Prostate gland (tissue), 2 donors: ENCODE measurements at places on chromosomes 1 and 21. TPM values are rescaled to one million over a fixed set of nuclear protein-coding genes. Genes with fewer than 3 reads are reported as not detected.

DNA sequence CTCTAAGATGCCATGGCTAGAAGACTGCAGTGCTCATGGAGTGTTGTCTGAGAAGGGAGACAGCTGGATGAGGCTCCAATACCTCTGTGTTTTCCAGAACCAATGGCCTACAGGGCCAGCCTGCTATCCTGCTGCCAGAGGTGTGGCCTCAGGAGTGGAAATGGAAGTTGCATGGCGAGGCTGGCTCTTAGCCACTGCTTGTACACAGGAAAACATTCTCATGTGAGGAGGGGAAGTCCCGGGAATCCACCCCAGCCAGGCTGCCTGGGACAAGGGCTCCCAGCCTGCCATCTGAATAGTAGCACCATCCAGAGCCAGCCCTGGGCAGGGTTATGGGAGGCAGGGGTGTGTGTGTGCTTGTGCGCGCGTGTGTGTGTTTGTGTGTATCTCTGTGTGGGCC, 56.5 kb downstream of the SDC3 start:
- DNase-seq = peak; percentile 71

- DNase-seq = no peak
These were observed 633.9 kb upstream of the PTBP2 start for GRCh38 chr1:96087719-96088118.

DNA sequence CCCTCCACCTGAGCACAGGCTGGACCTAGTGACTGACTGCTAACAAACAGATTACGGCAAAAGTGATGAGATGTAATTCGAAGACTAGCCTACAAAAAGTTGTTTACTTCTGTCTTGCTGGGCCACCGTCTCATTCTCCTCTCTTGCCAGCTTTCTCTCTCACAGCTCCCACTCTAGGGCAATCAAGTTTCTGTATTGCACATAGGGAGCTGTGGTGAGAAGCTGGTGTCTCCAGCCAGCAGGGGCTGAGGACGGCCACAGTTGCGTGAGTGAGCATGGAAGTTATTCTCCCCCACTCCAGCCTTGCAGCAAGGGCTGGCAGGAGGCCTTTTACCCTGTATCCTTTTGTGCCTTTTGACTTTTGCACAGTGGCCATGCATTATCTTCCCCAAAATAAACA, 8.6 kb upstream of the COL6A2 start:
- no peak for DNase-seq

GRCh38 chr1:193417945-193418744, 231.7 kb upstream of the B3GALT2 start:
- no peak for DNase-seq

DNA sequence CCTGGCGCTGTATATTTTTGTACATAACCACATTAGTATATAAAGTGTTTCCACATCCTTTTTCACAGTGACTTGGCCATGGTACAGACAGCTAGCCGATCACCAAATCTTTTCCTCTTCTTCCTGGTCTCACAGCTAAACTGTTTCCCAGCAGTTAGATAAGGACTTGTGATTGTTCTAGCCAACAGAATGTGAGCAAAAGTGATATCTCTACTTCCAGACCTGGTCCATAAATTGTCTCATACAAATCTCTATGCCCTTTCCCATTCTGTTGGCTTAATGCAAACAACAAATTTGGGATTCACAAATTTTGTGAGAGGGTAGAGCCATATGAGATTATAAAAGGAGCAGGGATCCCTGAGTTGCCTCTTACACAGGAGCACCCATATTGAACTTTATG, 19.5 kb downstream of the PAFAH2 start:
- no peak for DNase-seq

DNA sequence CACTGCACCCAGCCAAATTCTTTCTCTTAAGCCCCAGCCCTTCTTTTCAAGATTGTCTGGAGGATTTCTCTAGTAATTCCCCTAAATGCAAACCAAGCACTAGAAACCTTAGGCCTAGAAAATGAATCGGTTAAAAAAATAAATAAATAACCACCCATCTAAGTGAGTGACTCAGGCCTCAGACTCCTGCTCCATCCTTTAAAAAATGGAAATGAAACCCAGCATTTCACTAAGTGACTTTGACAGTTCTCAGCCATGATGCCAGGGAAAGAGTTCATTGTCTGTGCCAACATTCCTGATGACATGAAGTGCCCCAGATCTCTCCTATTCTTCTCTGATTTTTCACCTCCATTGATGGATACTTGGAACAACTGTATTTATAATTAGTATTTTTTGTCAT, 415.2 kb upstream of the DAB1 start:
- DNase-seq = no peak

DNA sequence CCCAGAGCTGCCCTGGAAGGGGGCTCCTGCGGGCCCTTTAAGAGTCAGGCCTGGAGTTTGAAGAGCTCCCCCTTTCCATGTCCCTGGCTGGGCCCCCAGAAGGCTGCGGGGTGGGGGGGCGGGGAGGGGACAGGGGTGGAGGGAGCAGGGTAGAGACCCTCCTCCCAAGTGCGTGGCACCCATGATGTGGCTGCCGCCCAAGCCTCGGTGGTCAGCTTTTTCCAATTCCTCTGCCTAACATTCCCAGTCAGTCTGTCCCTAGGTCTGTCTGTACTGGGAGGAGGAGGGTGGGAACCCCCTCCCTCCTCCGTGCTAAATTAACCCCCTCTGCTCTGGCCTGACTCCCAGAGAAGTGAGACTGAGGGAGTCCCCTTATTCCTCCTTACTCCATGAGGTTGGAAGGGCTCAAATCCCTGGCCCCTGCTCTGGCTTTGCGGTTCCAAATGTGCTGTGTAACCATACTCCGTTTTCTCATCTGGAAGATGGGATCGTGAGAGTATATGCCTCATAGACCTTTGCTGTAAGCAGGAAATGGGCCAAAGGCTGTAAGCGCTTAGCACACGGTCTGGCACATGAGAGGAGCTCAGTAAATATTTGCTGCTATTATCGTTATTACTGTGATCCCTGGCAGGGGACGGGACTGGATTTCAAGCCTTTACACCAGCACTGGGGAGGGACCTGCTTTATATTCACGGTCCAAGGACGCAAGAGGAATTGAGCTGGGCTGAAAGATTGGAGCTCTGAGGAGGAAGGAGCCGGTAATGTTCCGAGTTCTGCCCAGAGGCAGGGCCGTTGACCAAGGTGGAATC, 658 bp upstream of the COL16A1 start:
- DNase-seq = peak; percentile 72

GRCh38 chr1:46558141-46558963, 6.9 kb upstream of the KNCN start:
- no peak for DNase-seq

DNA sequence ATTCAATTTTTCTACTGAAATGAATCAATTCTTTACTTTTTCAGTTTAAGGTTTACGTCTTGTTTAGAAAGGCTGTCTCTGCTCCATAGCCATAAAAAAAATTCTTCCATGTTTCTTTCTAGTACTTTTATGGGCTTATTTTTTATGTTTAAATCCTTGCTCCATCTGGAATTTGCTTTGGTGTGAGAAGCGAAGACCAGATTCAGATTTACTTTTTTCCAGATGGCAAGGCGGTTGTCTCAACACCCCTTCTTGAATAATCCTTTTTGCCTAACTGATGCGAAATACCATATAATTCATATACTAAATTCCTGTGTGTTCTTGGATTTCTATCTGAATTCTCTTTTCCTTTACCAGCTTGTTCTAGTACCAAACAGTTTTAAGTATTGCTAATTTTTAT, 101.5 kb downstream of the C1orf94 start:
- no peak for DNase-seq

DNA sequence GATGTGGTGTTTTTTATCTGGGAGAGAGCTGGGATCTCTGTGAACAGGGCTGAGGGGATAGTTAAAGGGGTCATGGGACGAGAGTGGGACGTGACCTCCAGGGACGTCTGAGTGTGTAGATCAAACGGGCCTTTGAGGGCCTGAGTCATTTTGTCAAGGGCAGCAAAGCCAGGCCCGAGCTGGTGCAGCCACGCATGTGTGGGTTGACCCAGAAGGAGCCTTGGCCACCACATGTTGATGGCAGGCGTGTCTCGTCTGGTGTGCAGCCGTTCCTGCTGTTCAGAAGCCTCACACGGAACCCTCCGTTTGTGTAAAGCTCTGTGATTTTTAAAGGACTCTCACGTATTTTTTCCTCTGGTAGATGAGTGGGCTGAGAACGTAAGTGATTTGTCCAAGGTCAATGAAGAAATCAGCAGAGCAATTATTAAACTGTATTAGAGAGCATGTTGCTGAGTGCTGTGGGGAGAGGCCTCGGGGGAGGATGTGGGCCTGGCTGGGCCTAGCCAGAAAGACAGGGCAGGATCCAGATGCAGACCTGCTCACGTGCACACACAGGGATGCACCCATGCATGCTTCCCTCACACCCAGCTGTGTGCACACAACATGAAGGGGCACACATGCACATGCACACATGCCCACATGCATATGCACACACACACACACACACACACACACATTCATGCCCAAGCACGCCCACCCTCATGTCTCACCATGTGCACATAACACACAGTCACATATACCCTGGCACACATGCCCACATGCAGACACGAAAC, 89.8 kb downstream of the AJAP1 start:
- DNase-seq = no peak

The CLCNKB gene
- 1.0 TPM for total RNA-seq
